ENCODE measurements at places on chromosomes 11 and 22.

GRCh38 chr11:13415201-13415600 lies 47.8 kb downstream of the BTBD10 start:
- DNase-seq, result no peak

- DNase-seq, result no peak
These were observed 13.2 kb downstream of the VPS37C start for GRCh38 chr11:61147791-61148620.

GRCh38 chr22:25680956-25681355 lies 61.0 kb upstream of the MYO18B start:
- DNase-seq, result no peak

DNA sequence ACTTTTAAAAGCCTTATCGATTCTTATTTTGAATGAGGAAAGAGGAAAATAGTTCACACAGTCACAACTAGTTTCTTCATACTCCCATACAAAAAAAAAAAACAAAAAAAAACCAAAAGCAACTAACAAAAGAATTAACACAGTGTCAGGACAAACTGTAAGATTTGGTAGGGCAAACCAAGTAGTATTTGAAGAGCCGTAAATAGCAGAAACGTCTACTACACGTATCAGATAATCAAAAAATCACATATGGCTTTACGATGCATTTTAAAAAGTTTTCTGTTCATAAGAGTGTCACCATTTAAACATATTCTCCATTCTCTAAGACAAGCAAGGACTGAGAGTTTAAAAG lies 2.3 kb downstream of the PICALM start:
- no peak for DNase-seq

DNA sequence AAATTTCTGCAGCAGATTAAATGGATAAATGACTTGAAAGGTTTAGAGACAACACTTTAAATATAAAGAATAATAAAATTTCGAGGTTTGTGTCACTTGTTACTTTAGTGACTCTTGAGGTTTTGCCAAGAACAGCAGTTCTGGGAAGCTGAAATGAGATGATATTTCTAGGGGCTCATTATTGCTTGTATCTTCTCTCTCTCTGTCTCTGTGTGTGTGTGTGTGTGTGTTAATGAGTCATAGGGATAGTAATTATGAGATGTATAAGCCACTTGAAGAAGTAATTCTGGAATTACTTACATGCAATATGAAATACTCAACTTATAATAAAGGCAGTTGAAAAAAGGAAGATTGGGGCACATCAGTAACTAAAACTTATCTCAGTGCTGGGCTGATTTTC lies 9.6 kb upstream of the OR10G7 start:
- DNase-seq, result no peak

- DNase-seq, result no peak
These were observed 422 bp upstream of the LGR4 start for GRCh38 chr11:27473017-27473406.

- DNase-seq, result no peak
These were observed 37.9 kb downstream of the NECTIN1 start for GRCh38 chr11:119691020-119691666.

DNA sequence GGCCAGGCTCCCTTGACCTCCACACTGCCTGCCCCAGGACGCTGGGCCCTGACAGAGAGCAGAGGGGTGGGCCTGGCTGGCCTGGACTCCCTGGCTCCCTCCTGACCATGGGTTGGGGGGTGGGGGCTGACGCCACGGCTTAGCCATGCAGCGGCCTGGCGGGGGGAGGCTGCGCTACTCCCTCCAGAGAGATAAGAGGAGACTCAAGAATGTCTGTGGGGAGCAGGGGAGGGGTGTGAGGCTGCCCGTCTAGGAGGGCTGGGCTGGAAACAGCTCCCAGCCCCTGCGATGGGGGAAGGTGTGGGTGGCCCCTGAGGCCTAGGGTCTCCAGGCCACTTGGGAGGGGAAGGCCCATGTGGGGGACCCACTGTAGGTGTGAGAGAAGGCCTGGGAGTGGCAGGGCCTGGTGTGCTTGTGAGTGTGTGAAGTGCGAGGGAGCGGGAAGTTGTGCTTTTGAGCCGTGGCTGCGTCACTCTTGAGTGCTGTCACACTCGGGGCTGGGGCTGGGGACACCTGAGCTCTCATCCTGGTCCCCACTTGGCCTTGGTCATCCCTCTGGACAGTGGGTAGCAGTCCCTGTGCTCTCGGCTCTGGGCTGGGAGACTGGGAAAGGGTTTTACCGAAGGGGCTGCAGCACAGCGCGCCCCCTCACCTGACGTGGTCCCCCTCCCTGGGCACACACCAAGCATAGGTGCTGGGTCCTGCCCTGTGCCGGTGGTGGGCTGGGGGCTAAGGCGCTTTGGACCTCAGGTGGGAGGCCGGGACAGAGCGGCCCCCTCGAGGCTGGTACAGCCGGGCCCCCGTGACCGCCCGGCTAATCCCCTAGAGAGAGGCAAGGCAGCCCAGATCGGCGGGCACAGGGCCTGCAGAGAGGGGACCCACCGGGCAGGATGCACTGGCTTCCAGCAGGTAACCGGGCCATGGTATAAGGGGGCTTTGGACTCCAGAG lies 2.4 kb downstream of the MYRF start:
- no peak for DNase-seq

DNA sequence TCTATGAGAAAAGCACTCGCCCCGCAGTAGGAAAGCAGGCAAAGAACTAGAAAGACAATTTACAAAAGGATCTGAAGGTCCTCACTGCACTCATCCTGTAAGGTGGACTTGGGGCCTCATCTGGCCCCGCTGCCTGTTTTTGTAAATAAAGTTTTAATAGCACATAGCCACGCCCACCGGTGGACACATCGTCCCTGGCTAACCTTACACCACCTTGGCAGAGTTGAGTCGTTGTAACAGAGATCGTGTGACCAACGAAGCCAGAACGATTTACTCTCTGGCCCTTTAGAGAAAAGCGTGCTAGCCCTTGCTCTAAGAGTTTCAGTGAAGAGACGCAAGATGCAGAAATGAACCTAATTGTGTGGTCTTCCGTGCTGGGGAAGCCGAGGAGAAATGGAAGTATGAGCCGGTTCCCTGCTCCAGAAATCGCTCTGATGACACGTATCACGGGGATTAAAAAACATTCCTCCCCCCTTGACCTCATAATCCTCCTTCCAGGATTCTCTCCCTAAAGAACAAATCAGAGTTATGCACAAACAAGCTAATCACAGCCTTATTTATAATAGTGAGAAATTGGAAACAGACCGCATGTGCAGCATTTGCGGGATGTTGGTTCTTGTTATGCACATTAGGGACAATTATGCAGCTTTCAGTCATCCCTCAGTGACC lies 80.1 kb downstream of the CDKN1C start:
- no peak for DNase-seq

GRCh38 chr22:46996595-46997310 lies 234.3 kb downstream of the TBC1D22A start:
- DNase-seq, result no peak

DNA sequence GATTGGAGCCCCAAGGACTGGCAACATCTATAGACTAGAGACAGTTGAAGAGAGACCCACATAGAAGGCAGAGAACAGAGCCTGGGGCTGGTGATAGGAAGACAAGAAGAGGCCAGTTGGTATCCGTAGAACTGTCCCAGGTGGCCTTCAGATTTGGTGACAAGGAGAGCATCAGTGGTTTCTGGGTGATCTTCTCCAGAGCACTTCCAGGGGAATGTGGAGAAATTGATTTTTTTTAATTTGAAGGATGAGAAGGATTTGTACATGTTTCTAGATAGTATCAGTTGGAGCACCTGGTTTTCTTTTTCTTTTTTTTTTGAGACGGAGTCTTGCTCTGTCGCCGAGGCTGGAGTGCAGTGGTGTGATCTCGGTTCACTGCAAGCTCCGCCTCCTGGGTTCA lies 14.8 kb downstream of the SLC3A2 start:
- DNase-seq, result no peak

- no peak for DNase-seq
These were observed 9.7 kb downstream of the CRYBB1 start for GRCh38 chr22:26608129-26608528.

DNA sequence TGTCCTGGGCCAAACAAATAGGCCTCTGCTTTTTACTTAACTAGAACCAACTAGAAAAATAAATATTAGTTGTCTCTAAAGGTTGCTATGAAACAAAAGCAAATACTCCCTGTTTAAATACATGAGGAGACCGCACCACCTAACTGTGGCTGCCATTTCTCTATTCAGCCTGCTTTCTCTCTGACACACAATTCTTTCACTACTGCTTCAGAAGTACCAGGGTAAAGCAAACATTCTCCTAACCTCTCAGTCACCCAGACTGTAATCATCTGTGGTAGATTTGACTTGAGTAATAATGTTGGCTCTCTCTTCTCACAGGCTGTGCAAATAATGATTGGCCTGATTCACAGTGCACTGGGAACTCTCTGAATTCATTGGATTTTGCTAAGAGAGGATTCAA lies 41.0 kb upstream of the MS4A8 start:
- DNase-seq, result peak; percentile 86

GRCh38 chr11:133947321-133947756 lies 9.4 kb downstream of the IGSF9B start:
- DNase-seq, result peak; percentile 48

DNA sequence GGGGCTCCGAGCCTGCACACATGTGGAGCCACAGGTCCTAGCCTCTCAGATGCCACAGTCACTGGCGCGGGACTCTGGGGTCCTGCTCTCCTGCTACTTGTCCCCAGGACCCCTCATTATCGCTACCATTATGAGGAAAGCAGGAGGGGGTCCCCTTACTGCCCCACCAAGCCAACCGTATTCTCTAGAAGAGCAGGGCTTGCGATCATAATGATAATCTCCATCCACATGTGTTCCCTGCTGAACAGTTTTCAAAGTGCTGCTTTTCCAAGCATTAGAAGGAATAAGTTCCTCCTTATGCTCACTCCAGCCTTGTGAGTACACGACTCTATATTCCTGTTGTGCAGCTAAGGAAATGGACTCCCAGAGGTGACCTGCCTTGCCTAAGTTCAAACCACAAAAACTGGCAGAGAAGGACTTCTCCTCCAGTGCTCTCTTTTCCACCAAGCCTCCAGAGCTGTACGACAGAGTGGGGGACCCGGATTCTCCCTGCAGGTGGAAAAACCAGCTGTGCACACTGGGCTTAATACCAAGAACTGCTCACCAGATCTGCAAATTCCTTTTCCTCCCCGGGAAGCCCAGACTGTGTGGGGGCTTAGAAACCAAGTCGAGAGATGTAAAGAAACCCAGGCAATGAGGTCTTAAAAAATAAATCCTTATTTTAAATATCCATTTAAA lies 92.8 kb upstream of the DRD2 start:
- DNase-seq, result no peak

- DNase-seq, result no peak
These were observed 69.7 kb downstream of the FANCF start for GRCh38 chr11:22555881-22556280.

DNA sequence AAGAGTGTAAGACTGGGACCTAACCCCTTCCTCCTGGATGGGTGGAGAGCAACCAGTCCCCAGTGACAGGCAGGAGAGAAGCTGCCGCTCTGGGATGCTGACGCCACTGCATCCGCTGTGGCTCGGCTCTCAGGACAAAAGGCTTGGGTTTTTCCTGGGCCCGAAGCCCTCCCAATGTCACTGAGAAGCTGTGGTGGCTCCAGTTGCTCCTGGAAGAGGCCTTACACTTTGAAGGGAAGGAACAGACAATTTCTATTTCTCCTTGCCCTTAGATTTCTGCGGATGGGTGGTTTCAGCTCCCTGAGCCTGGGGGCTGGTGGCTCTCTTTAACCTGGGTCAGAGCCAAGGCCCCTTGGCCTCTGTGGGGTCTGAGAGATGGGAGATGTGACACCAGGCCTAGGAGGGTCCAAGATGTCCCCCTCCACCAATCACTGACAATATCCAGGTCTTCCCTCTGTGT lies 21.4 kb downstream of the TPBGL start:
- DNase-seq, result no peak

DNA sequence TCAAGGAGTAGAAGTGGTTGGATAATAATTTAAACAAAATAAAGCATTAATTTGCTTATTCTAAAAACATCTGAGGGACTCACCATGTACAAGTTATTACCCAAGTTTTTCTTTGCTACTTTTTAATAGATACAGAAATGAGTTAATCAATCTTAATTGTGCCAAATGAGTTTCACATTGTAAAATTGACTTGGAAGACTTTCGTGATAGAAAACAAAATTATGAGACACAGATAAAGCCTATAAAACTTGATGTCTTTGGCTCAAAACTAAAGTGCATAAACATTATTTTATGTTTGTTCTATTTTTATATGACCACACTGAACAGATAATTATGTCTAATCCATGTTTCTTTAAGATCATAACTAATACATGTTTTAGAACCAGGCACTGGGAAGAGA lies 10.1 kb upstream of the CWF19L2 start:
- DNase-seq, result no peak

- no peak for DNase-seq
These were observed 13.2 kb downstream of the GGT5 start for GRCh38 chr22:24231706-24232105.

DNA sequence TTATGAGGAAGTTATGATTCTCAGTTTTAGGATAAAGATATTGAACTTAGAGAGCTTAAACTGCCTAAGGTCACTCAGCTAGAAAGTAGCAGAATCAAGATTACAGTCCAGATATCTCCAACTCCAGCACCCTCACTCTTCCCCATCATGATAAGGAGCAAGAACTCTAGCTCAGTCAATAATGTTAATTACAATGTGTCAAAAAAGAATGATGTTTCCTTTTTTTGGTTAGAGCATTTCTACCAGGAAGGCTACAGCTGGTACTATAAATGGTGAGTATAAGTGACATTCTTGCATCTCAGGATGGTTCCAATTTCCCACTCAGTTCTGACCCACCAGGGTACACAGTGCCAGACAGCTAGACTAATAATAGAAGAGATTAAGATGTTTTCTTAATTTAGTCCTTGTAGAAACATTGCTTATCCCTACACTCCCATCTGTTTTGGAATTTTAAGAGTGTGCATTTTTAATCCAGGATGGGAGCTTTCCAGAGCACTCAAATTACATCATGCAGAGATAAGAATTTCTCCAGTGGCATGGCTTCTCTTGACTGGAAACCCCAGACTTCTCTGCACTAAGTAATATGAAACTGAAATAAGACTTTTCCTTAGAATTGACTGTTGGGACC lies 21.6 kb upstream of the BBOX1 start:
- no peak for DNase-seq

DNA sequence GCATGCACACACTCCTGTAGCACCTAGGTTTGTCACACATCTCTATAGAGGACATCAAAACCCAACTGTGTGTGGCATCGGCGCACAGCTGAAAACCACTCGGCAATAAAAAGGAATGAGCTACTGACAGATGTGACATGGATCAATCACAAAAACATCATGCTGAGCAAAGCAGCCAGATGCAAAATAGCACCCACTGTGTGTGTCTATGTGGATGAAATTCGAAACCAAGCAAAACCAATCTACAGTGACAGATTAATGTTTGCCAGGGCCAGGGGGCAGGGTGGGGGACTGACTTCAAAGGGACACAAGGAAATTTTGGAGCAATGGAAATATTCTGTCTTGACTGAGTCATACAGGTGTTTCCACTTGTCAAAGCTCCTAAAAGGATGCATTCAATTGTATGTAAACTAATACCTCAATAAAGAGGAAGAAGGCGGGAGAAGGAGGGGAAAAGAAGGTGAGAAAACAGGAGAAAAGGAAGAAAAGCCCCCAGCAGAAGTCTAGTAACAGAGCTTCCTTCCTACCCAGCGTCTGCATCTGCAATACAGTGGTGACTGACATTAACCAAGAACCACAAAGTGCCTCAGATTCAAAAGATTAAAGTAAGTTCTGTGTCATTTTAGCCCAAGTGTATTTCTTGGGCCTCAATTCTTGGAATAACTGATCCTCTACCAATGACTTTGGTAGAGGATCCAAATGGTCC lies 49.8 kb downstream of the PACSIN2 start:
- no peak for DNase-seq

GRCh38 chr11:70343636-70344035 lies 54.7 kb upstream of the CTTN start:
- DNase-seq, result no peak

- DNase-seq, result no peak
These were observed 96.4 kb downstream of the CTTN start for GRCh38 chr11:70494559-70495350.

Measured in NCI-H2081 treated with DMSO at 0.1 percent for 48 hours (cell line).